T-cell (primary cell): ENCODE measurements at places on chromosomes 5 and 9.

- no peak for DNase-seq
Observed at GRCh38 chr9:110531776-110532175, 47.8 kb downstream of the SVEP1 start.

- no peak for DNase-seq
Observed at GRCh38 chr9:4796988-4797853, 4.5 kb downstream of the RCL1 start.

GRCh38 chr5:60779466-60779865, 64.6 kb downstream of the ELOVL7 start:
- no peak for DNase-seq

GRCh38 chr5:14432931-14433589, 148.5 kb upstream of the OTULINL start:
- no peak for DNase-seq

GRCh38 chr5:166713295-166713694, 1578.2 kb upstream of the WWC1 start:
- DNase-seq = no peak

- DNase-seq = no peak
Observed at GRCh38 chr5:57983426-57983825, 476.5 kb downstream of the PLK2 start.

DNA sequence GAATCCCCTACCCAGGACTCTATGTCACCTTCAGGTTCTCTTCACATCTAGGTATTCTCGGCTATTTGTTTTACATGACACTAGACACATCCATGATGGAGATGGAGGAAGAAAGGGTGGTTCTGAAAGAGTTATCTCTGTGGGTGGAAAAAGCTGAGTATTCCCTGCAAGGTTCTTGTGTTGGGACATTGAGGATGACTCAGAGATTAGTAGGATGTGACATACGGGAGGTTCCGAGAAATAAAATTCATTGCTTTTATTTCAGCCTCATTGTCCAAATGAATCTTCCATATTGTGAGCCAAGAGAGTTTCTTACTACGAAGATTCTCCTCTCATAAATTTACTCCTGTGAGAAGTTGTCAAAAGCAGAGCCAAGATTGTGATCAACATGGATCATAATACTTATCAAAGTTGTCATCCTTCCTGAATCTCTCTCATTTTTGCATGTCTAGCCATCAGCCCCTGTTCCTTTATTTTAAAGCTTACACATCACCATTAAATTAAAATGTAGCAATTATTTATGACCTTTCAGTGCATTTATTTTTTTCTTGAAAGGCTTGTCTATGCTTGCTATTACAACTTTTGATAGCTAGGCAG, 370.0 kb downstream of the PSAT1 start:
- DNase-seq = no peak

- DNase-seq = no peak
Observed at GRCh38 chr5:170475294-170476000, 28.4 kb upstream of the KCNIP1 start.

GRCh38 chr9:74742191-74742790, 145.4 kb downstream of the TRPM6 start:
- no peak for DNase-seq

- no peak for DNase-seq
Observed at GRCh38 chr5:52024359-52024758, 641.1 kb downstream of the ISL1 start.

DNA sequence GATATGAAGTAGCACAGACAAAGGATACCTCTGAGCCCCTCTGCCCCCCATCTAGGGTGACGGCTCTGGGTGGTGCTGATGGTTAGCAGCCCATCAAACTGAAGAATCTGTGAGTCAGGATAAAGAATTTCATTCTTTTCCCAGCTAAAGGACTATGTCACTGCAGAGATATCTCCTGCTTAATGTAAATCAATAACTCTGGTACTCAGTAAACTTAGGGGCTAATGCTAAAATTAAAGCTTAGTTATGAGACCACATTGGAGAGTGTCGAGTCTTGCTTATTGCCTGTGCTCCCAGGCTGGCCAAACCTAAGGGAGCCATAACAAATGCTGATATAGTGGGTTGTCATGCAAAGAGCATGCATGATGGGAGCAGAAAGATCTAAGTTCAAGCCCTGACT, 25.6 kb upstream of the ACTBL2 start:
- no peak for DNase-seq
